ENCODE measurements at places on chromosomes 3 and 15.

DNA sequence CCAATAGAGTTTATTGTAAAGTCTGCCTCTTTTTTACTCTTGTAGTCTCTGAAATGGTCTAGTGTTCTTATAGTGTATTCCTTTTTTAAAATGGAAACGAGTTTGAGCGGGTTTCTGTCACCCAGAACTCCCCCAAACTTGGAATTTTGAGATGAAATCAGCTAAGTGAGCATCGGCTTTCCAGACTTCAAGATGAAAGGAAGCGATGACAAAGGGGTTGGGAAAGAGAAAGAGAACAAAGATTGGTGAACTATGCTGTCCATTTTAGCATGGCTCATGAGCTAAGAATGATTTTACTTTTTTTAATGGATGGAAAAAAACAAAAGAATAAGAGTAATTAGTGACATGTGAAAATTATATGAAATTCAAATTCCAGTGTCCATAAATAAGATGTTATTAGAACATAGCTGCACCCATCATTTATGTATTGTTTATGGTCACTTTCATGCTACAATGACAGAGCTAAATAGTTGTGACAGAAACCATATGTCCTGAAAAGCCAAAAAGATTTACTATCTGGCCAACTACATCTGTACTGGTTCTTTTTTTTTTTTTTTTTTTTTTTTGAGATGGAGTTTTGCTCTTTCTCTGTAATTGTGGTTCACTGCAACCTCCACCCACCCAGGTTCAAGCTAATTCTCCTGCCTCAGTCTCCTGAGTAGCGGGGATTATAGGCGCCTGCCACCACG, 52.7 kb upstream of the PDZRN3 start:
- DNase-seq = no peak

DNA sequence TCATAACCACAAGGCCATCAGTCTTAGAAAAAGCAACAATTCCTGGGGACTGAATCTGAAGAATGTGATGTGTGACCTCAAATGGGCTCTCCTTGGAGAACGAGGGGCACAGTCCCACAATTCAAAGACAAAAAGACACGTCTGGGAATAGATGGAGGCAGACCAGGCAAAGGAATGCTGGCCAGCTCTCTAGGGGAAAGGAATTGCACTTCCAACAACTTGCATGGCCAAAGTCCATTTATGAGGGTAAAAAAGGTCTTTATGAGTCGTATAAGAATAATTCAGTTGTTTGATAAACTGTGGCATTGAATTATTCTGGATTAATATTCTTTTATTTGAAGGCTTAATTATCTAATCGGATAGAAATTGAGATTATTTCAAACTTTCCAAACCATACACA, 180.5 kb upstream of the FEZF2 start:
- no peak for DNase-seq

- no peak for DNase-seq
Observed at GRCh38 chr15:62758126-62758951, 284.2 kb upstream of the TPM1 start.

- DNase-seq = no peak
Observed at GRCh38 chr15:94840794-94841783, 609.7 kb downstream of the MCTP2 start.

DNA sequence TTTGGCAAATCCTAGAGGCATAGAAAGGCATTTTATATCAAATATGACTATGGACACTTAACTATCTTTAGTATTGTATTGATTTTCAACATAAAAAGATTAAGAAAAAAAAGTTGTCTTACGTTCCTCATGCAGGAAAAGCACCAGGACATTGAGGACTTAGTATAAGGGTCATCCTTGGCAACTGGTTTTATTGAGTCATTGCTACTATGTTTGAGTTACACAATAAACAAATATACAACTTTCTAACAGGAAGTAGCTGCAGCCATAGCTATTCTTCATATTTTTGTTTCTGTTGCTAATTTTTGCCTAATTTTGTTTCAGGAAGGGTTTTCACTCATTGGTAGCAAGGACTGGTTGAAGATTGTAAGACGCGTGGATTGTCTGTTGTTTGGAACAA, 93.0 kb downstream of the NPTN start:
- DNase-seq = no peak

All from D341Med (cell line).